ENCODE measurements at places on chromosomes 16 and 17.

DNA sequence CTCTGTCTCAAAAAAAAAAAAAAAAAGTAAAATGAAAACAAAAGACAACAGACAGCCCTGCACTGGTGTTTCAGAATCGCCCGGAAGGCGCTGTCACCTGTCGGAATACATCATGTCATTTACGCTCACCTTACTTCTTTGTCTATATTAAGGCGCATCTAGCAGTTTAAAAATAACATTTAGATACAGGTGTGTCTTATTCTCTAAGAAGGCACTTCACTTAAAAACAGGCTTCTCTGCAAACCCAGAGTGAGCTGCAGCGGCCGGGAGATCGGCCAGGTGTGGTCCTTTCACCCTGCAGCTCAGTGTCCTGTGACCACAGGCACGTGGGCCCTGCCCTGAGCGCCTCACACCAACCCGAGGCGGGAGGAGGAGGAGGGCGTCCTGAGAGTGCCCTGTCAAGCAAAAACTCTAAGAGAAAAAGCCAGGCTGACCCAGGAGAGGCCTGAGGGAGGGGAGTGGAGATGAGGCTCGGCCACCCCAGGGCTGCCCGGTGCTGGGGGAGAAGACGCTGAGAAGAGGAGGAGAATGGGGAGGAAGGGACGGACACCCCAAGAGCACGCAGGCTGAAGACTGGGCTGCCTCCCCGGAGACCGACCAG, 3.3 kb upstream of the LMF1 start:
- DNase-seq, result no peak

- no peak for DNase-seq
Observed at GRCh38 chr16:49969091-49970030, 55.7 kb upstream of the CNEP1R1 start.

- DNase-seq, result no peak
Observed at GRCh38 chr16:88618182-88618955, 20.0 kb upstream of the IL17C start.

GRCh38 chr17:73069841-73070240, 22.6 kb downstream of the SLC39A11 start:
- DNase-seq, result no peak

DNA sequence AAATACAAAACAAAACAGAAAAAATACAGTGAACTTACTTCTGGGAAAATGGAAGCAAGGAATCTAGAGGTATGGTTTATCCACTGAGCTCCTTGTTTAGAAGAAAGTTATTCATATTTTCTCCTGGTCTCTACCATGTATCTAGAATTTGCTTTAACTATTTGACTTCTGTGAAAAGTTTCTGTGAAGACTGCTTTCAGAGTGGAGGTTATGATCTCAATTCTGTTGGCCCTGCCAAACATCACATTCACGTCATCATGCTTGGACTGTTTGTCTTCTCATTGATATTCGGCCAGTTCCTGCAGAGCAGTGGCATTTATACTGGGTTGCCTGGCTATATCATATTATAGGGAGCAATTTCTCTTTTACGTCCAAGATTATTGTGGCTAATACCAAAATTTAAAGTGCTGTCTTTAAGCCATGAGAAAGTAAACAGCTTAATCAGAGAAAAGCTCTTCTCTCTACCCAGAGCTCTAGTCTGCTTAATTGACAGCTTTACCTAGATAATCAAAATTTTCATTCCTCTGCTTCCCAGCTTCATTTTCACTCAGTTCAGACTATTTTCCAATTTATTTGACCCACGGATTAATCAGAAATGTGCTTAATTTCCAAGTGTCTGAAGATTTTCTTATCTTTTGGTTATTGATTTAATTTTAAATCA, at the start of gene ABCA8:
Gene ABCA8, minus strand, starts transcription at position 212 of the 661 bp plus-strand sequence. CDS start 13,358 bp downstream, outside the sequence.
- no peak for DNase-seq

DNA sequence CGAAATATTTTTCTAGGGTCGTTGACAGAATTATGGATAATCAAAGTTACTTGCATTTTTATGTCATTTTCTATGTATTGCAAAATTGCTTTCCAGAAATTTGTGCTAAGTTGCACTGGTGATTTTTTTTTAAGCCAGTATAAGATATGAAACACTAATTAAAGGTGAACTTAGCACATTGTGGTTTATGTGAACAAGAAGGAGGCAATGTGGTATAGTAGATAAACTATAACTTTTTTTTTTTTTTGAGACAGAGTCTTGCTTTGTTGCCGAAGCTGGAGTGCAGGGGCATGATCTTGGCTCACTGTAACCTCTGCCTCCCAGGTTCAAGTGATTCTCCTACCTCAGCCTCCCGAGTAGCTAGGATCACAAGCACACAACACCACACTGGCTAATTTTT, 13.2 kb downstream of the DGKE start:
- DNase-seq, result no peak

Measured in NCI-H187 (cell line).